ENCODE measurements at places on chromosomes 13 and 19.

DNA sequence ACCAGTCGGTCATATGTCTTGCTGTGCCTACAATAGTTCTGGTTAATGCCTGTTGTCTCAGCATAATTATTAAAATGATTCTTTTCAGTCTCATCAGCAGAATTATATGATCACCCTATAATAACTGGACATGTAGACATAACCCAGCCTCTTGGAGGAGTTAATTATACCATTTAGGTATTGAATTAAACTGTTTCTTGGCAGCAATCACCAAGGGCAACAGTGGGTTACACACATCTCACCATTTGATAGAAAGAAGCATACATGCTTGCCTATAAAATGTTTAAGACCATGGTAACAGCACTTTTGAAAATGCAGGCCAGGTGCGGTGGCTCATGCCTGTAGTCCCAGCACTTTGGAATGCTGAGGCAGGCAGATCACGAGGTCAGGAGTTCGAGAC is 184.6 kb downstream of the RGCC start:
- no peaks in the 10 kb centered on the region for H3K27me3 ChIP-seq
- no peaks in the 10 kb centered on the region for H3K4me1 ChIP-seq
- no peaks in the 10 kb centered on the region for H3K36me3 ChIP-seq

DNA sequence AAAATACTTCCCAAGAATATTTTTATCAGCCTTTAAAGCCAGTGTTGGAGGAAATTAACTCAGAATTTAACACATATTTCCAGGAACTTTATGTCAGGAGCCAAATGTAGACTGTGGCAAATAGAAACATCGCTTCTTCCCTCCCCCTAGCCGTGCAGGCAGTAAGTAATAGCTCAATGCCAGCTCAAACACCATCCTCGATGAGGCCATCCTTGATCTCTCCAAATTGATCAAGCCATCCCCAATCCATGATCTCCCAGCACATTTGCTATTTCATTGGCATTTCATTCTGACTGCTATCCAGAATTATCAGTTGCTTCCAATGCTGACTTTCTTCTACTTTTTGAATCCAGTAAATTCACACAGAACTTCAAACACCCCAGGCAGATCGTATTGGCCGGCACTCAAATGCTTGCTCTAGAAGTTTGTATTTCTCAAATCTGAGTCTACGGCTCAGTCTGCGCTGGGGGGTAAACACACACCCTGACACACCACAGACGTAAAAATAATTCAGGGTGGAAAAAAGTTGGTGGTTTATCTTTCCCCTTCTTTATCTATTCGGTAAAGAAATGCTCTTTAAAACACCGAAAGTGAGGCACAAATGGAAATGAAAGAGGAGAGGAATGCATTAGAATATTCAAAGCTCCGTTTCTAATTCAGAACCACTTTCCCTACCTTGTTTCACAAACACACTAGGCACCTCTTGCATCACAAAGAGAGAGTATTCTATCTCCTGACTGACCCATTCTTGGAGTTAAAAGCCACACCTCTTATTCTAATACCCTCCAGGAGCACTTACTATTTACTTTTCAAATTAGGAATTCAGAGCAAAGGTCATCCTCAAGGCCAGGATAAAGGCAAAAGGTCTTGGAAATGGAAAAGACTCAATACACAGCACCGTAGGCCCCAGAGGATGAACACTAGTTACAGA is 991 bp downstream of the OBI1 start:
- no peak for DNase-seq
- H3K4me1 ChIP-seq: no peaks in the 10 kb centered on the region
- H3K27ac ChIP-seq: peak overlapping the region; percentile 86
- no peaks in the 10 kb centered on the region for H3K27me3 ChIP-seq
- no peaks in the 10 kb centered on the region for H3K36me3 ChIP-seq
- peak overlapping the region; percentile 76 for H3K4me3 ChIP-seq

- DNase-seq: no peak
- H3K4me3 ChIP-seq: no peak overlapping the region
- no peaks in the 10 kb centered on the region for H3K4me1 ChIP-seq
- H3K27ac ChIP-seq: no peak overlapping the region
- H3K27me3 ChIP-seq: no peaks in the 10 kb centered on the region
These were observed 207.9 kb upstream of the UFM1 start for GRCh38 chr13:38141792-38142191.

GRCh38 chr13:44263751-44264620 is 109.6 kb upstream of the SERP2 start:
- DNase-seq: no peak
- H3K27me3 ChIP-seq: no peaks in the 10 kb centered on the region
- no peak overlapping the region for H3K4me3 ChIP-seq
- H3K4me1 ChIP-seq: peaks cover 10% of the 10 kb centered on the region
